Activated CD4-positive, alpha-beta T cell treated with anti-CD3 and anti-CD28 coated beads for 36 hours (primary cell): ENCODE measurements at places on chromosomes 6 and 20. TPM values are rescaled to one million over a fixed set of nuclear protein-coding genes. Genes with fewer than 3 reads are reported as not detected.

The CCN5 gene
- not detected for total RNA-seq

DNA sequence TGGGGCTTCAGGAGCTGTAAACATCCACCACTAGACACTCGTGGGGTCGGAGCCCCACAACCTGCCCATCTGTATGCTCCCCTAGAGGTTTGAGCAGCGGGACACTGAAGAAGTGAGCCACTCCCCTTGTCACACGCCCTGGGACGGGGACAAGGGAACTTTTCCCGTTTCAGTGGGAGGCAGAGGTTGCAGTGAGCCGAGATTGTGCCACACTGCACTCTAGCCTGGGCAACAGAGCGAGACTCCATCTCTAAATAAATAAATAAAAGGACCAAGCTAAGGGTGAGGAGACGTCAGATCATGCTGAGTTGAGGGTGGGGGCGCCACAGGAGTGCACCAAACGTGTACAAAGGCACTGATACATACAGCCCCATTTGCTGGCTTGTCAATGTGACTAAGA lies 8.4 kb downstream of the ZCCHC3 start:
- no peak overlapping the region for H3K27ac ChIP-seq
- no peaks in the 10 kb centered on the region for H3K27me3 ChIP-seq
- DNase-seq, result no peak
- H3K36me3 ChIP-seq, result peaks cover 6% of the 10 kb centered on the region
- H3K4me3 ChIP-seq, result no peak overlapping the region

- no peaks in the 10 kb centered on the region for H3K27me3 ChIP-seq
- no peak for DNase-seq
- no peaks in the 10 kb centered on the region for H3K36me3 ChIP-seq
- peaks cover 49% of the 10 kb centered on the region for H3K4me1 ChIP-seq
- H3K4me3 ChIP-seq, result no peak overlapping the region
Measured at GRCh38 chr6:139295901-139296300, 4.1 kb upstream of the TXLNB start.

GRCh38 chr6:32382757-32383420 lies 11.2 kb upstream of the TSBP1 start:
- H3K36me3 ChIP-seq, result no peaks in the 10 kb centered on the region
- H3K4me3 ChIP-seq, result no peak overlapping the region
- DNase-seq, result no peak
- no peak overlapping the region for H3K27ac ChIP-seq
- no peaks in the 10 kb centered on the region for H3K4me1 ChIP-seq

GRCh38 chr20:45970646-45971424 lies 1.2 kb downstream of the ZNF335 start:
- peaks cover 16% of the 10 kb centered on the region for H3K4me1 ChIP-seq
- peaks cover 25% of the 10 kb centered on the region for H3K36me3 ChIP-seq
- no peaks in the 10 kb centered on the region for H3K27me3 ChIP-seq
- H3K4me3 ChIP-seq, result peak overlapping the region; percentile 94
- peak; percentile 60 for DNase-seq

The AARS2 gene
- 17.5 TPM for total RNA-seq

DNA sequence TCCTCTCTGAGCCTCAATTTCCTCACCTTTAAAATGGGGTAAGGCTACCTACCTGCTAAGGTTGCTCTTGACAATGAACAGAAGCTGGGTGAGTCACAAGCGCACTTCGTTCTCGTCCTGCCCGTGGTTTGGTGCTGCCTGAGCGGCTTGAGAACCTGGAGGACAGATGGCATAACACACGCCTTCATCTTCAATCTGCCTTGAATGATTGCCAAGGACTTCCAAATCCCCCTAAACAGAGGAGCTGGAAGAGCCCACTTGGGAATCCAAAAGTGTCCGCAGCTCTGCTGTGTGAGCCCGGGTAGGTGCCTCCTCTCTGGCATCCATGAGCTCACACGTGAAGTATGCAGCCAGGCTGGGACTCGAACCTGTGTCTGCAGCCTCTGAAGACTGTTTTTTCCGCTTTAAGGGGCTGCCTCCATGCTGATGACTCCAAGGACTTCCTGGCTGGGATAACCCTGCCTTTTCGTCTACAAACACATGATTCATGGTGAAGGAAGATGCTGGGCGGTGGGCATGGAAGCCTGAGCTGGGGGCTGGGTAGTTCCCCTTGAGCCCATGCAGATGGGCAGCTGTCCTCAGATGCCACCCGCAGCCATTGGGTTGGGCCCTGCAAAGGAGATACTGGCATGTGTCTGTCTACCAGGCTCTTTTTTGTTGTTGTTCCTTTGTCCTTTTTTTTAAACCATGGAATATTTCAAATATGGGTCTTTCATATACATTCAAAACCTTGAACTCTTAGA lies 25.3 kb upstream of the CSNK2A1 start:
- DNase-seq, result no peak
- no peak overlapping the region for H3K27ac ChIP-seq
- H3K4me3 ChIP-seq, result no peak overlapping the region
- no peaks in the 10 kb centered on the region for H3K4me1 ChIP-seq
- peaks cover 25% of the 10 kb centered on the region for H3K27me3 ChIP-seq

- peaks cover 5% of the 10 kb centered on the region for H3K27me3 ChIP-seq
- H3K4me3 ChIP-seq, result no peak overlapping the region
- no peak overlapping the region for H3K27ac ChIP-seq
- no peaks in the 10 kb centered on the region for H3K4me1 ChIP-seq
- DNase-seq, result no peak
- H3K36me3 ChIP-seq, result no peaks in the 10 kb centered on the region
Measured at GRCh38 chr6:17851001-17851719, 136.3 kb downstream of the KIF13A start.

The MUCL3 gene
- not detected for total RNA-seq

- H3K27me3 ChIP-seq, result peaks cover 5% of the 10 kb centered on the region
- H3K27ac ChIP-seq, result no peak overlapping the region
- H3K36me3 ChIP-seq, result no peaks in the 10 kb centered on the region
- no peaks in the 10 kb centered on the region for H3K4me1 ChIP-seq
- peak; percentile 66 for DNase-seq
Measured at GRCh38 chr6:122839472-122839871, 50.4 kb downstream of the SMPDL3A start.

The TTBK1 gene
- total RNA-seq, result 0.30 TPM

DNA sequence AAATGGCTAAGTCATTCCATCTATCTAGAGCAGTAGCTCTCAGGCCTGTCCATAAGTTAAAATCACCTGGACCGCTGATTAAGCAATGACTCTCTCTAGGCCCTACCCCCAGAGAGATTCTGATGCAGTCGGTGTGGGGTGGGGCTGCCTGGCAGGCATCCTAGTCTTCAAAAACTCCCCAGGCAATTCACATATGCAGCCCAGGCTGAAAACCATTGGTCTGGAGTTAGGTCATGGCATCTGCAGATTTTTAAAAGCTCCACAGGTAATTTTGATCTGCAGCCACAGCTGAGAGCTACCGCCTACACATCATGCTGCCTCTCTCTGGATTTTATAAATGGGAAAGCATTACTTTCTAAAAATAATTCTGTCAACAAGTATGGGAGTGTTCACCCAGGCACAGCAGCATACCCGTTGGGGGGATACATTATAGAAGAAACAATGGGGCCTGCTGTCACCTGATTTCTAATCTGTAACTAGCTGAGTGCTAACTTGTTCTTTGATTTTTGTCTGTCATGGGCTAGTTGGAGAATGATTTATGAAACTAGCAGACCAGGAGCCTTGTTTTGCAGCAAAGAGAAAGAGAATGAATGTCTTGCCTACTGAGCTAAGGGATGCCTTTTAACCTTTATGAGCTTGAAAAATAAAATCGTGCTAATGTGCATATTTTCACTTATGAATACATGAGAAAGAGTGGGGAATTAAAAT lies 44.1 kb upstream of the ATXN1 start:
- H3K4me1 ChIP-seq, result peaks cover 9% of the 10 kb centered on the region
- H3K27ac ChIP-seq, result no peak overlapping the region
- H3K36me3 ChIP-seq, result peaks cover 4% of the 10 kb centered on the region
- no peak overlapping the region for H3K4me3 ChIP-seq
- DNase-seq, result no peak
- H3K27me3 ChIP-seq, result no peaks in the 10 kb centered on the region

DNA sequence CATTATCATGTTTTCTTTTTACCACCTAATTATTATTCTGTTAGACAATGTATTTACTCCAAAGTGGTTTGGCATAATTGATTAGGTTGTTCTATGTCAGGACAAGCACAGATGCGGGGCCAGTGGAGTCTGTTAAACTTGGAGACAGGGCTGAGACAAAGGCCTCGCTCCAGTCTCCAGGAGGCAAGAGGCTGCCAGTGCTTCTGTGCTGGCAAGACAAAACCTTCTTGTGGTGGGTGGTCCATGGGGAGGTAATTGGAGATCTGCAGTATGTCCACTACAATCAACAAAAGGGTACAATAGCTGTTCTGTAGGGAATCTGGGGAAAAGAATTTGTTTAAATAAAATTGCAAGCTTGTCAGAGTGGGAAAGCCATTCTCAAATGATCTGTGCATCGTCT lies 677.2 kb upstream of the SLC35B3 start:
- no peak overlapping the region for H3K4me3 ChIP-seq
- no peaks in the 10 kb centered on the region for H3K36me3 ChIP-seq
